ENCODE measurements at places on chromosomes 2 and 18.
A peak's percentile ranks its signal among the peaks of the same experiment; 100 is the strongest.

- DNase-seq = no peak
Measured at GRCh38 chr18:62781893-62782292, 66.6 kb downstream of the PHLPP1 start.

GRCh38 chr2:241561832-241562231 lies 3.3 kb downstream of the BOK start:
- DNase-seq = peak; percentile 79

DNA sequence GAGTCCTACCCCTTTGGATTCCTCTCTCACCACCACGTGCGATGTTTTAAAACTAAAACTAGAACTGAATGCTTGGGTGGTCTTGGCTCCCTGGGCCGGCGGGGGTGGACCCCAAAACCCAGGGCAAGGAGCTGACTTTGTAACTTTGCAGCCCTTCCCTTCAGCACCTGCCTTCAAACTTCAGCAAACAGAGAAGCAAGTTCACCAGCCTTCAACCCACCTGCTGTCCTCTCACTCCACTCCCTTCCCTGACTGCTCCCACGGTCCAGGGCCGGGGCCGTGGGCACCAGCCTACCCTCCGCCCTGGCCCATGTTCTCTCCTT lies 54.5 kb downstream of the COL6A3 start:
- DNase-seq = no peak

GRCh38 chr2:23621616-23622015 lies 236.6 kb downstream of the KLHL29 start:
- peak; percentile 13 for DNase-seq
